ENCODE measurements at places on chromosomes 5 and 9.

DNA sequence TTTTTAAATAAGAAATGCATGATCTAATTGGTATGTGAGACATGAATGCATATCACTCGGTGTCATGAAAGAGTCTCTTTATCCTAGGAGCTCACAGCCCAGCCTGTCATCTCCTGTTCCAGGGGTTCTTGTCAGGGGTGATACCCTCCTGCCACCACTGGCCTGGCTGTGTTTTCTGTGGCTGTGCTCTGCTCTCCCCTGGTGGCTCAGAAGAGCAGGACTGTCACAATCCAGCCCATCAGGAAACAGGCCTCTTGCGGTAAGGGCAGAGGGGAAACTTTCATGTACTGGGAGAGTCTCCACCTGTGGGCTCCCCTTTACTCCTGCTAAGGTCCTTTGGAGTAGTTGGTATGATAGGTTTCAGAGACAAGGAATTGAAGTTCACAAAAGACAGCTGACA lies 240.2 kb upstream of the GLRA1 start:
- DNase-seq, result no peak

DNA sequence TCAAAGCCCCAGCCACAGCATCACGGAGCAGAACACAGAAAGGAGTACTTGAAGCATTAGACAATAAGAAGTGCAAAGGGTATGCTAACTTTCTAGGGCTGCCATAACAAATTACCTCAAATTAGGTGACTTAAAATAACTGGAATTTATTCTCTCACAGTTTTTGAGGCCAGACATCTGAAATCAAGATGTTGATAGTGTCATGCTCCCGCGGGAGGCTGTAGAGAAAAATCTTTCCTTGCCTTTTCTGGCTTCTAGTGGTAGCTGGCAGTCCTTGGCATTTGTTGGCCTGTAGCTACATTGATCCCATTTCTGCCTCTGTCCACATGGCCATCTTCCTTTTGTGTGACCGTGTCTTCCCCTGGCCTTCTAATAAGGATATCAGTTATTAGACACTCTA lies 51.9 kb upstream of the SPDL1 start:
- DNase-seq, result no peak

- no peak for DNase-seq
Measured at GRCh38 chr5:178650214-178650613, 23.4 kb upstream of the CLK4 start.

DNA sequence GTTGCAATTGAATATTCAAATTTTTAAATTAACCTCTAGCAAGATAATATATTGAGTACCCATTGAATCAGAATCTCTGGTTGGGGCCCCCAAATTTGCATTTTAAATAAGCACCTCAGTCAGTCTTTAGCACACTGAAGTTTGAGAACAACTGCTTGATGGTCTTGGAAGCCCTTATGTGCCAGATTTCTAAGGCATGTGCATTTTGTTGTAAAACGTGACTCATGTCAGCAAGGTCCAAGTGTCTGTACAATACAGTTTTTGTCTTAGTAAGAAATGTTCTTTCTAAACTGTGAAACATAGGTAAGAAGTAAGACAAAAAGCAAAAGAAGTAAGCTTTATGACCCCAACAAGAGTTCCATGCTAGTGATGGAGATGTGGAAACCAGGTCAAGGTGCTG lies 59.1 kb upstream of the PHF2 start:
- DNase-seq, result no peak

GRCh38 chr9:97307500-97308163 lies at the start of gene CCDC180:
CCDC180 (plus strand) TSS chr9:97307659; CDS start chr9:97308064, 405 bp downstream.
- DNase-seq, result no peak

GRCh38 chr9:16530669-16531642 lies 339.5 kb downstream of the BNC2 start:
- DNase-seq, result peak; percentile 86
